Gastrocnemius medialis (tissue), 4 donors: ENCODE measurements at places on chromosomes 7 and 10. TPM values are rescaled to one million over a fixed set of nuclear protein-coding genes. Genes with fewer than 3 reads are reported as not detected.

The CFAP46 gene
- total RNA-seq: 13.3 TPM

The FLNC gene
- total RNA-seq: 2,945 TPM

The ACTL6B gene
- total RNA-seq: not detected

The ZNF777 gene
- 7.6 TPM for total RNA-seq

The ANKRD61 gene
- total RNA-seq: not detected

The TFPI2 gene
- total RNA-seq: 1.5 TPM

The ZNF425 gene
- 1.2 TPM for total RNA-seq

The HSPA12A gene
- 4.5 TPM for total RNA-seq

The SPDYE3 gene
- total RNA-seq: not detected

The KEL gene
- total RNA-seq: not detected

The DGKI gene
- total RNA-seq: 0.02 TPM

The FEZF1 gene
- not detected for total RNA-seq

The NRCAM gene
- 0.23 TPM for total RNA-seq

The SVOPL gene
- total RNA-seq: not detected

The PNLIPRP3 gene
- not detected for total RNA-seq

The CPA4 gene
- total RNA-seq: not detected

The NUTM2A gene
- total RNA-seq: 1.1 TPM

DNA sequence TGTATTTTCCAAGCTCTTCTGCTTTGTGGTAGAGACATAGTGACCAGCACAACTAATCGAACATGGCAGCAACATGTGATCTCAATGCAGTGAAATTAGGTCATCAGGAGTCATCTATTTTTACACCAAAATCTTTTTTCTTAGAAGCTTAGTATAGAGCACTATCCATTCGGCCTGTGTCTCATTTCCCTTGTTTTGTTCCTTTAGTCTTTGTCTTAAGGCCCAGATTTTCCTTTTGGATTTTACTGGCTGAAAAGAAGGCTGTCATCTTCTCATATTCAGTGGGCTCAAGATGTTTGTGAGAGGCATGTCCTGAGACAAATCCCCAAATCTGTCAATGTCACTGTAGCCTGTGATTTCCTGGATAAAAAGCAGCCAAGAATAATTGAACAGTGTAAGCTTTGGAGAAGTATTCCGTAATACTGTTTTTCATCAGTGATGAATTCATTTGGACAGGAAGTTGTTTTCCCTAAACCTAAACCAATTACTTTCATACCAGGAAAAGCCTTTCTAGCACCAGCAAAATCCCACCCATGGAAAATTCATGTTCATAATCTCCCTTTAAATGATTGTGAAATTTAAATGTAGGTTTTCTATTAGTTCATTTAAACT is 55.2 kb downstream of the MAGI2 start:
- no peak for DNase-seq

- DNase-seq: no peak
These were observed 214.6 kb downstream of the SFMBT2 start for GRCh38 chr10:7196284-7196683.

DNA sequence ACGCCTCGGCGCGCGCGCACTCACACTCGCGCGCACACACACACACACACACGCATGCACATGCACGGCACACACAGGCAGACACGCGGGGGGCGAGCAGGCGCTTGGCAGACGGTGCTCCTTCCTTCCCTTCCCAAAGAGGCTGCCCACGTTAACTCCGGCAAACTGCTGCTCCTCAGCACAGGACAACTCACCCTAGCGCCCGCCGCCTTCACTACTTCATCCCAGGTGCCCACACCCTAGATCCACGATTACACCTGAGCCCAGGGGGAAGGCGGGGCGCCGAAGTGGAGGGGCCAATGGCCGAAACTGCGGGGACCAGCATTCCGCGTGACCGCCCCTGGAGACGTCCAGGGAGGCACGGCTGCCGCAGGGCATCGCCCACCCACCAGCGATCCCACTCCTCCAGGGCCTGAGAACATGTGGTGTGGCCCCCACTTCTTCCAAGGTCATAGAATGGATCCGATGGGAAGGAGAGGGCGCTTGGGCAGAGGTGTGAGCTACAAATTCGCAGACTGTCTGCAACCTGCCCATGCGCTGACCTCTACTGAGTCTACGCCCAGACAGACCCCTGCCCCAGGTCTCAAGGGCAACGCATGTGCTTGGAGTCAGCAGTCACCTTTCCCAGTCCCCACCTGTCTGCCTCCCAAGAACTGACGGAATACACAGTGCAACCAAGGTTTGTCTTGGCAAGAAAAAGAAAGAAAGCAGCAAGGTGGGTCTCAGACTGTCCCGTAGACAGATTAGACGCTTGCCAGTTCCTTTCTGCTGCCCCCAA is 74.6 kb downstream of the CALN1 start:
- no peak for DNase-seq

GRCh38 chr7:148116829-148117403 is 473.6 kb upstream of the C7orf33 start:
- no peak for DNase-seq

GRCh38 chr10:49300140-49300974 is 1.4 kb downstream of the C10orf71 start:
- peak; percentile 88 for DNase-seq

- DNase-seq: no peak
These were observed 118.1 kb downstream of the ZNF365 start for GRCh38 chr10:62492012-62492869.

DNA sequence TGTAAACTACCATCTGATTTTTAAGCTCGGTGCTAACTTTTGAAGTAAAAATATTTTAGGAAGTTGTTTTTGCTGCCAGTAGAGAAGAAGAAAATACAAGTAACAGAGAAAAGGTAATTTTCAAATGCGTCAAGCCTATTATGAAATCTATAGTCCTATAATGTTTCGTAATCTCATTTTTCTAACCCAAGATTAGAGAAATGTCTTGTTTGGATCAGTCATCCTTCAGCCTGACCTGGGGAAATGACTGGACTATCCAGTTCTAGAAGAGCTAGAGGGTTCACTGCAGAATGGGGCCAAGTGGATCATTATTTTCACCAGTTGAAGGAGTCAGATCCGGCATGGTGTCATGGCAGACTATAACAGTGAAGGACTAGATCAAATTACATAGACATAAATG is 62.7 kb upstream of the FGL2 start:
- no peak for DNase-seq

DNA sequence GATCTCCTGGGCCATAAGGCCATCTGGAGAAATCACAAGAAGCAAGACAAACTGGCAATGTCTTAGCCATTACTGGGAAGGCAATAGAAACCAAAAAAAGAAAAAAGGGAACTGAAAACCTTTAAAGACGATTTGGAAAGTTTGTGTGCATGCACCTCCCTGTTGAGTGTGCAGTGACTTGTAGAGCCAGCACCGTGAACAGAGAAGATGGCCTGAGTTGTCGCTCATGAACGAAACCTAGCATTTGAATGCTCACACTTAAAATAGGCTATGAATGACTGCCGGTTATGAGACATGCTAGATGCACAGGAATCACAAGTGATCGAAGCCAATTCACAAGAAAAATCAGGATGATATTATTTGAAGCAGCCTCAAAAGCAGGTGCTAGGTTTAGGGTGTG is 151.3 kb upstream of the ADO start:
- DNase-seq: no peak

GRCh38 chr7:64628192-64628591 is 37.7 kb upstream of the ZNF107 start:
- DNase-seq: no peak

- no peak for DNase-seq
These were observed 514.6 kb upstream of the FOXK1 start for GRCh38 chr7:4167385-4167910.

- DNase-seq: no peak
These were observed 27.1 kb upstream of the TNRC18 start for GRCh38 chr7:5450549-5451327.

DNA sequence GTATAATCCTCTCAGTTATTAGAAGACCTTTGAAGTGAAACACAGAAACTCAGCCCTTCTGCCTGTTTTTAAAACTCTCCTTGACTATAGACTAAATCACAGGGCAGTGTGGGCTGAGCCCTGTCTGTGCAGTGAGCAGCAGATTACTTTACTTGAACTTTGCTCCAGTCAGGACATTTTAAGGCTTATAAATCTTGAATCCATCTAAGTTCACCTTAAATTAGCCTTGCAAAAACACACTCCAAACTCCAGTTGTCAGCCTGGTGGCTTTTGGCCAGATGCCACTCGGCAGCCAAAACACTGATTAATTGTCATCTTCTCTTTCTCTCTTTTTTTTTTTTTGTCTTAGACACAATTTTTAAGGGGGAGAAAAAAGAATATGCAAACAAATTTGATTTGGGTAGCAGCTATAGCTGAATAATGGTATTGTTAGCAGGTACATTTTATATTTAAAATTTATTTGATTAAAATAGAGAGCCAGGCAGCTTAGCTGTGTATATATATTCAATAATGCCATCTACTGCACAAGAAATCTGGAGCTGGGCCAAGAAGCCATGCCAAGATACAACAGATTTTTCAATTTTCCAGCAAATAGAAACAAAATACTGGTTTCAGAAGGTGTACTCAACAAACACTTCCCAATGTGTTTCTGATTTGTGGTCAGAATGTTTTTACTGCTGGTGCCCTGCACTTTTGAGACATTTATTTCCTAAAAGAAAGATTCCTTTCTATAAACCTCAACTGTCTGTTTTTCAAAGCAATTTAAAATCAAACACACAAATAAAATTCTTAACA is 247.7 kb downstream of the TFEC start:
- no peak for DNase-seq

DNA sequence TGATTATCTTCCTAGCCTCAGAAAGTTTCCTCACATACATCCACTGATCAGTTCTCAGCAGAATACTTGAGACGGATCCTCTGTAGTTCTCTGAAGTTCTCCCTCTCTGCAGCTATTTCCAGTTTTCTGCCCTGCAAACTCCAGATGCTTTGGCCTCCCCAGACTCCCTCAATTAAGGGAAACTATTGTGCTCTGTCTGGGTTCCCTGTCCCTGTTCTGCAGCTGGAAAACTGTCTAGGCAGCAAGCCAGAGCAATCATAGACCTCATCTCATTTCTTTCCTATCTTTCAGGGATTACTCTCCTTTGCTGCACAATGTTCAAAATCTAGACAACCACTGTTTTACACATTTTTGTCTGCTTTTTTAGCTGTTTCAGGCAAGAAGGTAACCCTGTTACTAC is 9.2 kb downstream of the MICU1 start:
- no peak for DNase-seq

GRCh38 chr10:88687853-88688467 is 18.1 kb upstream of the LIPK start:
- DNase-seq: no peak

- DNase-seq: no peak
These were observed 15.3 kb upstream of the SUN1 start for GRCh38 chr7:816751-817671.

- no peak for DNase-seq
These were observed 268.8 kb downstream of the ELFN1 start for GRCh38 chr7:1938788-1939433.

GRCh38 chr10:101041252-101041761 is 10.3 kb downstream of the SFXN3 start:
- DNase-seq: peak; percentile 66

DNA sequence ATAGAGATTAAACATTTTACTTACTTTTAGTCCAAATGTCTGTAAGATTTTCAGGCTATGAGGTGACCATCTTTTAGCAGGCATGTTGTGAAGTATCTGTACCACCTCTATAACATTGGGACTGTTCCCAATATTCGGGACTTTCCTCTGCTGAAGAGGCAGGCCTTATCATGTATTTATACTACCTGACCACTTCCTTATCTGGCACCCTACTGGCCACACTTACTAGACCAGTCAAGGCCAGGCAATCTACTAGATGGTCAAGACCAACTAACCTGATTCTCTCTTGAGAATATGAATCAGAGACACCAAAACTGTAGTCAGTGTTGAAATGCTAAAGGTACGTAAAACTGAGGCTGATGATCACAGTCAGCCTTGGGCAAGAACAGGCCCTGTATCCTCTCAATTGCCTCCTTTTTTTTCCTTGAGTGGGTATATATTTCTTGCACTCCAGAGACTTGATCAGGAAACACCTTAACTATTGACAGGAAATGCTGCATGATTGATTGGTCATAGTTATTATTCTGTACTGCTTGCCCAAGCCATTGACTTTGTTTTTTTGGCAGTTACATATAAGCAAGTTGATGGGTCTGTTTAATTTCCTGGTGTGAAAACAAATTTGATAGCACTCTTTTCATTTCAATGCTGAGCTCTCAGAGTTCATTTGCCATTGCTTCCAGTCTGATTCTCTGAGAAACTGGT is 5.2 kb upstream of the PRKAR2B start:
- DNase-seq: no peak

DNA sequence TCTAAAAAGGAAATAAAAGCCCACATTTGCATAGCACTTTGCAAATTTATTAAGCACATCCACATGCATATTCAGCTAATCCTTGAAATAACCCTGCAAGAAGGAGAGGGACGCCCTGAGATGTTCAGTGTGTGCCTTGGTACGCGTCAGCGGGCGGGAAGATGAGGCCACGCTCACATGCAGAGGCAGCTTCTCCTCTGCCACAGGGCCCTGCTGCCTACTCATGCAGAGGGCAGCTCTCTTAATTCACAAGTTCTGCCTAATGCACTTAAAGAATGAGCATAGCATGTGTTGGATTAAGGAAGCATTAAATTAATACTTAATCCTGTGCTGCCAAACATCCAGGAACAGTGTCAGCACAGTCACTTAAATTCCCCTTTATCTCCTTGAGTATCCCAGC is 132.3 kb downstream of the HECW1 start:
- no peak for DNase-seq

DNA sequence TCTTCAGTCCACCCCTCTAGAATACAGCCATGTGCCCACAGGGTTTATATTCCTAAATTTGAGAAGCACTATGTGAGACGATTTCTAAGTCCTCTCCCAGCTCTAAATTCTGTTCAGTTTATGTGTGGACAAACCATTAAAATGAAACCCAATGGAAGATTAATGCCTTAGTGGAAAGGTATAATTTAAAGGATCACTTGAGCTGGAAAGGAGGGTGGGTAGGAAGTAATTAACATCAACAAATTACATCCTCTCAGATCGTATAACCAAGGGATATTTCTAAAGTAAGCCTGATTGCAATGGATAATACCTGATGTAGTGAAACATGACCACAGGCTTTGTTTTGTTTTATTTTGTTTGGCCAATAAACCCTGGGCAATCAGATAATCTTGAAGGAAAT is 511.0 kb upstream of the COBL start:
- no peak for DNase-seq

DNA sequence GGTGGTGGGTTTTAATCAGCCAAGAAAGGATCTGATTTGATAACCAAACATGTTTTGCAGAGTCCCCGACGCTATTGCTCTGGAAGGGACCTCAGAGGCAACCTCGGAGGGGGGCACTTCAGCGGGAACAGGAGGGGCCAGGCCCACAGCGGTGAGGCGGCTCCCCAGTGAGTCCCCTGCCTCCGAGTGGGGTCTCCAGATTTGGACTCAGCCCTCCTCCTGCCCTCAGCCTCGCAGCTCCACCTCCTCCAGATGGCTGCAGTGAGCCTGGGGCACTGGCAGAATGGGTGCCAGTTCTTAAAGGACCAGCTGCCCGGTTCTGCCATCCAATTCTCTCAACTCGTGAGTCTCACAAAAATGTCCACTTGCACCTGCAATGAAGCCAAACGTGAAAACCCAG is 61.0 kb upstream of the NANOS1 start:
- no peak for DNase-seq

- DNase-seq: no peak
These were observed 4.6 kb upstream of the ADCYAP1R1 start for GRCh38 chr7:31047313-31048146.
